ENCODE measurements at places on chromosomes 16 and 17.

- no peak for DNase-seq
These were observed 7.7 kb upstream of the TEKT3 start for GRCh38 chr17:15349119-15349518.

- DNase-seq, result no peak
These were observed 17.3 kb upstream of the DPEP1 start for GRCh38 chr16:89596061-89596689.

GRCh38 chr17:17028878-17029535, 13.2 kb upstream of the MPRIP start:
- no peak for DNase-seq

DNA sequence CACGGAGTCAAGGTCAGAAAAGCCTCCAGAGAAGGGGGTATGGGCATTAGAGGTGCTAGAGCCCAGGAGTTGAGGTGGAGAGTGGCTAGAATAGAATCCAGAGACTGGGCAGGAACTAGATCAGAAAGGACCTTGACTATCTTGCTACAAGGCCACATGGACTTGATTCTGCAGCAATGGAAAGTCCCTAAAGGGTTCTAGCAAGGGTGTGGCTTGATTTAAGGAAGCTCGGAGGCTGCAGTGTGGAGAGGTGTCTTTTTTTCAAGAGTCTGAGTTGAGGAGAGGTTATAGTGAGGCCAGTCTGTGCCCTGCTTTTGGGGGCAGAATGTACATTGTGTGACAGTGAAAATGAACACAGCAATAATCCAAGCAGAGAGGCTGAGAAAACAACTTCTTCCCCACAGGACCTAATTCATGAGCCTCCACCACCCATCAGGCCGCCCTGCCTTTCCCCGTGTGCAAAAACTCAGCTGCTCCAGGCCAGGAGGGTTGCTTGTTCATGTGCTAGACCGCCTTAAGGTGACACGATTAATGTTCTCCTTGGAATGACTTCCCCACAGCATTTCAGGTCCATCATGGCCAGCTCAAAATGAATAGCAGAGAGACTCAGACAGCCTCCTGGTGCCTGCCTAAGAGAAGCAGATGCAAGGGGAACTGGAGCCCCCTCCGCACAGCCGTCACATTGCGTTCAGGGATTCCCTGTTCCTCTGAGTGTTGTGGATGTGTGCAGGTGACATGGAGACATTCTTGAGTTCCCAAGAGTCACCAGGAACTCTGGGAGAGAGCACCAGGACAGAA, 8.7 kb upstream of the BEAN1 start:
- no peak for DNase-seq

GRCh38 chr16:4194661-4195060, 47.2 kb downstream of the SRL start:
- no peak for DNase-seq

DNA sequence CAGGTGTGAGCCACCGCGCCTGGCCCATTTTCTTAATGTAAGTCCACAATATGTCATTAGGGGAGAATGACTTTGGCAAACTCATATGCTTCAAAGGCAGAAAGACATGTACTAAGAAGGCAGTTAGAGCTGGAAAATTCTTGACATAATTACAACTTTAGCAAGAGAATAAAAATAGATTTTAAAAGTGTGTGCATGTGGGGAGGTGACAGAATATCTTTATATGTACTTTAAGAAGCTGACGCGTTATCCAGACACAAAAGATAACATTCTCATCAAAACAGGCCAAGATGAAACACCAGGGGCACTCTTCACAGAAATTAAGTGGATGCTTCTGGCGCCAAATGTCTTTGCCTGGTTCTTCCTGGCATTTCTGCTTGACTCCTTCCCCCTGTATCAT, 28.2 kb downstream of the GJC1 start:
- no peak for DNase-seq

- DNase-seq, result no peak
These were observed 3.7 kb downstream of the TMEM98 start for GRCh38 chr17:32931686-32932085.

GRCh38 chr17:43042025-43042628, 17.1 kb downstream of the RND2 start:
- no peak for DNase-seq

DNA sequence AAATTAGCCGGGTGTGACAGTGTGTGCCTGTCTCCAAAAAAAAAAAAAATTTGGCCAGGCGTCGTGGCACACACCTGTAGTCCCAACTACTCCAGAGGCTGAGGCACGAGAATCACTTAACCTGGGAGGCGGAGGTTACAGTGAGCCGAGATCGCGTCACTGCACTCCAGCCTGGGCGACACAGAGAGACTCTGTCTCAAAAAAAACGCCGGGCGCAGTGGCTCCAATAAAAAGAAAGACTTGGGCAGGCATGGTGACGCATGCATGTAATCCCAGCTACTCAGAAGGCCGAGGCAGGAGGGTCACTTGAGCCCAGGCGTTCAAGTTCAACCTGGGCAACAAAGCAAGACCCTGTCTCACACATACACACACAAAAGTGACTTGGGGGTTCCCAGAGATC, 3.6 kb downstream of the LSM12 start:
- no peak for DNase-seq

GRCh38 chr17:15006421-15007128, 258.6 kb downstream of the PMP22 start:
- no peak for DNase-seq

DNA sequence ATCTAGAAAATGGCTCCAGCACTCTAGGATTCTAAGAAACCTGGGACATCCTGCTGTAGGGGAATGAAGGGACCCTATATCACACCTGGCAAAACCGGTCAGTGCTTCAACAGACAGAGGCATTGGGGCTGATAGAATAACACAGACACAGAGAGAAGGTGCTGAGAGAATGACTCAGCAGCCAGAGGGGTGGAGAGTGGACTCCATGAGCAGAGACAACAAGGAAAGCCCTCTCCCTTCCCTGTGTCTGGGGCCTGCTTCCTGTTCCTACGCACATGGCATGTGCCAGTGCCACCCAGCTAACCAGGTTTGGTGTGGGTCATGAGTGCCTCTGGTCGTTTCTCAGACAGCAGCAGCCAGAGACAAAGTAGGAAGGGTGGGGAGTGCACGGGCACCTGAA, 140.3 kb downstream of the CCT6B start:
- no peak for DNase-seq

- no peak for DNase-seq
These were observed 10.2 kb downstream of the TAF15 start for GRCh38 chr17:35819455-35819854.

GRCh38 chr16:17177242-17177958, 293.4 kb downstream of the XYLT1 start:
- DNase-seq, result no peak

DNA sequence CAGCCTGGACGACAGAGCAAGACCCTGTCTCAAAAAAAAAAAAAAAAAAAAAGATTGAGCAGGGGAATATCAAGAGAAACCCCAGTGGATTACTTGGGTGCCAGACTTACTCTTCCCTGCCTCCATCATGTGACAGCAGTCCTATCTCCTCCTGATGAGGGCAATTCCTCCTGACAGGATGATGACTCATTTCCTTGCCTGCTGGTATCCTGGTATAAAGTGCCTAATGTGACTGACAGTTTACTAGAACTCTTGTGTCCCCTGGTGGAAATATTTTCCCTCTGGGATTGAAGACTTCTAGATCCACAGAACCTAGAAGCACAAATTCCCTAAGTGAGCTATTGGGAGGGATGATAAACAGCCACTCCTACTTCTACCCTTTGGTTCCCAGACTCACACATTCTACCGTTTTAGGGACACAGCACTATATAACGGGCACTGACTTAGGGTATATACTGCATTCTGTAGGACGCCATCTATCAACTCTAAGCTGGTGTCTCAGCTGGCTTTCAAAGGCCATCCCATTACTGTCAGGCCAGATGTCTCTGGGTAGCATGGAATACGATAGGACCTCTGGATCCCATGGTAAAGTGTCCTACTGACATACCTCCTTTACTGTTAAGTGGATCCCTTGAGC, 114.6 kb upstream of the MED13 start:
- no peak for DNase-seq

GRCh38 chr17:2580661-2581060, 12.8 kb upstream of the PAFAH1B1 start:
- DNase-seq, result no peak

DNA sequence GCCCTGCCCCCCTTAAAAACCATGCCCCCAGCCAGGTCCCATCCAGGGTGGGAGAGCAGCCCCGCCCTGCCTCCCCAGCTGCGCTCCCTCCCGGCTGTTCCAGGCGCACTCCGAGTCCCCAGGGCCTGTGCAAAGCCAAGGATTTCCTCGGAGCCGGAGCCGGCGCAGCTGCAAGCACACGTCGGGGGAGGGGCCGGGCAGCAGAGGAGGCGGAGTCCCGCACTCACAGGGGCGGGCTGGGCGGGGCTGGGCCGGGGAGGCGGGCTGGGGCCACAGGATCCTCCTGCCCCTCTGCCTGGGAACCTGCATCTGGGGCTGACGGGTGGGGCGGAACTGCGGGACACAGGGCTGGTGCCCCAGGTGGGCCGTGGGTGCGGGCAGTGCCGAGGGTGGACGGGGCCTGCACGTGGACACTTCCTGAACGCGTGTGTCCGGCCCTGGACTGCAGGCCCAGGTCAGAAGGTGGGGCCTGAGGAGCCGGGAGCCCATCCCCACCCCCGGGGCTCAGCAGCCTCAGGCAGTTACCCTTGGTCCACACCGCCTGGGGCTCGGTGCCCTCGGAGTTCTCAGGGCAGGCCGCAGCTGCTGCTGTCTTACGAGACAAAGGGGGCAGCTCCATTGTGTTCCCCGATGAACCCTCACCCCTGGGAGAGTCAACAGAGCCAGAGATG, 24.0 kb upstream of the SSTR5 start:
- no peak for DNase-seq

- no peak for DNase-seq
These were observed 10.0 kb downstream of the AXIN2 start for GRCh38 chr17:65551267-65552040.

All from activated gamma-delta T cell treated with anti-CD3 and anti-CD28 coated beads, Interleukin-2, amount 50 U/mL, for 16 hours (primary cell).